ENCODE measurements at places on chromosomes 7 and 10.
A peak's percentile ranks its signal among the peaks of the same experiment; 100 is the strongest.

DNA sequence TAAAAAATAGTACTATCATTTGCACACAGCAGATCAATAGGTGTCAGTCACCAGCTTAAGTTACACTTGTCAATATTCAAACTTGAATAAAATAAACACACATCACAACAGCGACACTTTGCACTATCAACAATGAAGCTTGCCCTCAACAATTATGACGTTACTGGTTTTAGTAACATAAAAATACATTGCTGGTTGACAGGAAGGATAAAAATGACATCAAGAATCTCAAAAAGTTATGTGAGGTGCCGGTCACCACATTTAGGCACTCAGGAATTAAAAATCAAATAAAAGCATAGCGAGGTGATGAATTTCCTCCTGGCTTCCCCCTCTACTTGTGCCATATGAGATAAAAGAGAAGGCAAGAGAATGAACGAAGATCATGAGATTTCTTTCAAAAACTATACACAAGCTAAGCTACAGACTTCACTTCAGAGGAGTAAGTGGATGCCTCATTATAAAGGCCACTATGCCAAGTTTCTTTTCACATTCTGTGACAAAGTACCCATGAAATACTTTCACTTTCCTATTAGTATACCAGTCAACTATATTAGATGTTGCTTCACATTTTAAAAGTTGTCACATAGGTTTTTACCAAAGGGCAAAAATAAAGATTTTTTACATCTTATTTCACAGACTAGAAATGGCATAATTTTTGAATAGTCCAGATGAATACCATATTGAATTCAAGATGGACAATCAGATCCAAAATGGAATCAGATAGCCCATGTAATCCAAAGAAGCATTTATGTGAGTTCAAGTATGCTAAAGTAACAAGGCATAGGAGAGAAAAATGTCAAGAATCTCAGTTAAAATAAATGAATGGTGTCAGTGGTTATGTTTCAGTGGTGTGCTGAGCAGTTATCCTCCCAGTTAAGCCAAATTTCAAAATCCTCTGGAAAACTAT is 3.6 kb downstream of the CCDC71L start:
- peak; percentile 62 for DNase-seq

DNA sequence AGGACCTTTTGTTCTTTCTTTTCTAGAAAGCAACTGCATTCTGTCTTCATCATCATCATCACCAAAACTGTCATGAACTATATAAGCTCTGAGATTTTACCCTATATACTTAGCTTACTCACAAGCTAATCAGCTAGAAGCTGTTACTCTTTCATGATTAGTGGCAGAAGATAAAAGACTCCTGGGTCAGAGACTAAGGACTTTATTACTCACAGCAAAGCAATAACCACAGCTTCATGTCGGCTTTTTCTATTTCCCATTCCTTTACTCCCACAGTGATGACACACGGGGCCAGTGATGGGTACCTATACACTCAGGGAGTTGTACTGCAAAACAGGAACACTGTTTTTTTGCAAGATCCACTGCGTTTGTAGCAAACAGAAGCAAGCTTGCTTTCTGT is 8.4 kb upstream of the C10orf88 start:
- no peak for DNase-seq

DNA sequence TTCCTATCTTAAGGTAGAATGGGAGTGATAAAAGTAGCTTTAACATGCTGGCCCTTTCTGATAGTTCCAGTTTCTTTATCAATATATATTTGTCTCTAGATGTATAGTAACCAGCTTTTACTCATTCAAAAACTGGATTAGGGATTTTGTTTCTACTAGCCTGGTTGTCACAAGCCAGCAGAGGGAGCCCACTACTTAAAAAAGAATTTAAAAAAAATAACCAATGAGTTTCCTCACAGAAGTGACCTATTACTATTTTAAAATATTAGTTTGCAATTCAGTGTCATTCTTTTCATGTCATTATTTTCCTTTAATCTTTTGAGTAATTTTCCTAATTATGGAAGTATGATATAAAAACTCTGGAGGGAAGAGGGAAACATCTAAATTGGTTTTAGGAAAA is 142.1 kb downstream of the PHTF2 start:
- peak; percentile 56 for DNase-seq

GRCh38 chr7:128206017-128206746 is 34.9 kb upstream of the LEP start:
- no peak for DNase-seq

- peak; percentile 54 for DNase-seq
Observed at GRCh38 chr7:38398725-38399321, 125.4 kb upstream of the TARP start.

DNA sequence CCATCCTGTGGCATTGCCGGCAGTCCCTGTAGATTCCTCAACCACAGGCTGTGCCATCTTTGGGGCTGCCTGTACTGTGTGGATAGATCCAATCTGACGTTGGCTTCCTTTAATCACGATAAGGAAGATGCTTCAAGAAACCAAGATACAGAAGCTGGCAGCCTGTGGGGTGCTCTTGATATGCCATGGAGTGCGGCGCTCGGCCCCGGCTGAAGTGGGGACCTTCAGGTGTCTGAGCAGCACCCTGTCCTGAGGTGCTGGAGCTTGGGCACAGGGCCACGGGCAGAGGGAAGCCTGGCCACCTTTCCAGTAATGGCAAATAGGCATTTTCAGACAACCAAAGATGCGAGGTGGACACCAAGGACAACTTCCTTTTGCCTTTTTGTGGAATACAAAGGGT is 139.5 kb downstream of the ACTR3B start:
- DNase-seq = no peak

DNA sequence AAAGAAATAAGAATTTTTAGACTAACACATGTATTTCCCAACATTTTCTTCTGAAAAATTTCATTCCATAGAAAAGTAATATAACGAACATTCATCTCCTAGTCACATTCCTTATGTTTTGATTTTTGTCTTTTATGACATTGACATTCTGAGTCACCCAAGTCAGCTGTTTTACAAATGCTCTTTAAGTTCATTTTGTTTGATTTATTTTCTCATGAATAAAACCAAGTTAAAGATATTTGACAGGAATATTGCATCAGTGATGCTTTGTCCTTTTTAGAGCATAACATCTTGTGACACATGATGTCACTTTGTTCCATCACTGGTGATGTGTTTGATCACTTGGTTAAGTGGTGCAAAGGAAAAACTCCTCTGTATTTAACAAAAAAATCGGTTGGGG is 48.4 kb downstream of the HGF start:
- no peak for DNase-seq

GRCh38 chr10:90526721-90527120 is 331.1 kb downstream of the HTR7 start:
- no peak for DNase-seq

- no peak for DNase-seq
Observed at GRCh38 chr10:70284542-70285475, 1.0 kb upstream of the NPFFR1 start.

- no peak for DNase-seq
Observed at GRCh38 chr10:125024497-125025234, 82.7 kb downstream of the ZRANB1 start.

DNA sequence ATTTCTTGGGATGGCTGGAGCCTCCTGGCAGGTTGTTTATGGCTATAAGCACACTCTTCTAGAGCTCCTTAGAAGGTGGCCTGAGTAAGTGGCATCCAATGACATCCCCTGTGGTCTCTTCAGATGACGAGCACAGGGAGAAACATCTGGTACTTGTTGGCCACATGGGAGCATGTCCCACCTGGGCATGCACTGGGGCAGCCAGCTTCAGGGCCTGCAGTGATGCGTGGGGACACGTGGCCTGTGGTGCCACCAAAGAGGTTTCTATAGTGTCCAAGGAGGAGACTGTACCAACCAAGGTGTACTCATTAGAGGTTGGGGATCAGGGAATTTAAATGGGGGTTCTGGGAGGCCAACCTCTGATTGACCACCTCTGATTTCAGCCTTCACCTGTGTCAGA is 125.5 kb downstream of the TRIL start:
- no peak for DNase-seq

GRCh38 chr7:31707089-31707488 is 20.1 kb downstream of the PPP1R17 start:
- no peak for DNase-seq

DNA sequence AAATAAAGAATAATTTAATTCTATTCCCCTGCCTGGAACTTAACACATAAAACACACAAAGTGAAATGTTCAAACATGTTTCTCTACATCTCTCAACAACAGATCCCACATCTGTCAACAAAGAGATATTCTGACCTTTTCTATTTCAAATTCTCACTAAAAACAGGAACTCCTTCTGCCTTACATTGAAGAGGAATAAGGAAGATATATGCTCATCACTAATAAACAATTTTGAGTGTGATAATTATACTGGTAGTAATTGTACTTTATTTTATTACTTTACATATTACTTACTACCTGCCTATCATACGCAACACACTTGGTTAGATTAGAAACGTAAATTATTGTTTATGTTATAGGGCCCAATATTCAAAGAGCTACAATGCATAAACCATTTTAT is 13.4 kb downstream of the AKR1C2 start:
- DNase-seq = no peak

GRCh38 chr10:21336476-21337170 is 188.9 kb downstream of the SKIDA1 start:
- peak; percentile 78 for DNase-seq

- no peak for DNase-seq
Observed at GRCh38 chr10:117710181-117710798, 167.7 kb downstream of the EMX2 start.

DNA sequence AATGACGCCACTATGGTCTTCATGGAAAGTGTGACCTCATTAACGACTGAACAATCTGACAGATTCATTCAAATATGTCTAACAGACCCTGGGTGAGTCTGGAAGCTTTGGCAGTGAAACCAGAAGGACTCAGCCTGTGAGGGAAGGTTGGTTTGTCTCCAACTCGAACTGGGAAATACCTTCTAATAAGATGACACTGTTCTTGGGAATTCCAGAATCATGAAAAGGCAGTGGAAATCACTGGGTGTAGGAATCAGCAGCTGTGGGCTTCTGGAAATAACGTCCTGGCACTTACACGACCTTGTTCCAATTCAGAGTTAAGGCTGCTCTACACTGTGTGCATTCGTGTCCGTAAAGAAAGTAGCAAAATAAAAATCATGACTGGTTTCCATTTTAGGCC is 75.1 kb downstream of the DGKI start:
- DNase-seq = no peak

DNA sequence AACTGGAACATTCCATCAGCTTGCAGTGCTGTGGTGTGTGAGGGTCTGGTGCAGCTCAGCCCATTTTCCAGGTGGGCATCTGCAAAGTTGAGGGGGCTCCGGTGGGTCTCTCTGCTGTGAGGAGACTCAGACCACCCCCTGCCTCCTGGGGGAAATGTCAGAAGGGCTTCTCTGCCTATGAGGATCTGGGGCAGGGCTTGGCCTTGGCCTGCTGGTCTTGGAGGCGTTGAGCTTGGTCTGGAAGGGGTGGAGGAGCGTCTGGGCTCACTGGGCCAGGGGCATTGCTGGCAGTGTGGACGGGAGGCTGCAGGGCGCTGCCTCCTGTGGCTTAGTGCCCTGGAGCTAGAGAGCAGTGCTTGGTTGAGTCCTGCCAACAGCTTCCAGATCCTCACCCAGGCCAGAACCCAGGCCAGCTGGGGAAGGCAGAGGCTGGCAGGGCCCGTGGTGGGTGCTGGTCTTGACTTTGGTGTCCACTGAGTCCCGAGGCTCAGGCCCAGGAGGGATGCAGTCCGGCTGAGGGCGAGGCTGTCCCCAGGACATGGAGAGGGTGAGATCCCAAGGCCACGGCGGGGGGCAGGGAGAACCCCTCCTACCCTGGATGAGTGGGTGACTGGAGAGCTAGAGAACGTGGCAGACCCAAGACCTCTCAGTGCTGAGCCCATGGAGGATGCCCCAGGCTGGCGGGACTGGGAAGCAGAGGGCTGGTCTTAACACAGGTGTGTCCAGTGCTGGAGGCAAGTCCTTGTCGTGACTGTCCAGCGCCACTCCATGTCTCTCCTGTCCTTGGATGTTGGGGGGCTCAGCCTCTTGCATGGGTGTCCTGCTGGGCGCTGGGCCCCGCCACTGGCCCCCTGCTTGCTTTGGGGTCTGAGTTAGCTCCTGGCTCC is 2.8 kb downstream of the SPRN start:
- DNase-seq = no peak

DNA sequence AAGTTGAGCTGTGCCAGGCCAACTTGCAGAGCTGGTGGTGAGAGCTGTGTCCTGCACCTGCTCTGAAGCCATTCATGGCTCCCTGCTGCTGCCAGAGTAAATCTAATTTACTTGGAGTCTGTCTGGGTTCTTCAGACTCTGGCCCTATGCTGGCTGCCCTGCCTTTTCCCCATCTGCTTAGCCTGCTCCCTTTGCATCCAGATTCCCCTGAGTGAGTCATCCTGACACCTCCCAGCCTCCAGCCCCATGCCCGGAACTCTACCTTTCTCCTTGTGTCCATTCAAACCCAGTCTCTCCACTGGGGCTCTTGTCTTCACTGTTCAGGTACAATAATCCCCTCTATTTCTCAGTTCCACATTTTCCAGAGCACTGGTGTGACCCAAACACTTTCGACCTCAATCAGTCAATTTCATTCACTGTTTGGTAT is 434.4 kb upstream of the ZMIZ1 start:
- DNase-seq = no peak

- DNase-seq = no peak
Observed at GRCh38 chr7:45703911-45704682, 129.9 kb downstream of the ADCY1 start.

GRCh38 chr7:100965723-100966541 is 3.4 kb upstream of the MUC12 start:
- DNase-seq = peak; percentile 66

DNA sequence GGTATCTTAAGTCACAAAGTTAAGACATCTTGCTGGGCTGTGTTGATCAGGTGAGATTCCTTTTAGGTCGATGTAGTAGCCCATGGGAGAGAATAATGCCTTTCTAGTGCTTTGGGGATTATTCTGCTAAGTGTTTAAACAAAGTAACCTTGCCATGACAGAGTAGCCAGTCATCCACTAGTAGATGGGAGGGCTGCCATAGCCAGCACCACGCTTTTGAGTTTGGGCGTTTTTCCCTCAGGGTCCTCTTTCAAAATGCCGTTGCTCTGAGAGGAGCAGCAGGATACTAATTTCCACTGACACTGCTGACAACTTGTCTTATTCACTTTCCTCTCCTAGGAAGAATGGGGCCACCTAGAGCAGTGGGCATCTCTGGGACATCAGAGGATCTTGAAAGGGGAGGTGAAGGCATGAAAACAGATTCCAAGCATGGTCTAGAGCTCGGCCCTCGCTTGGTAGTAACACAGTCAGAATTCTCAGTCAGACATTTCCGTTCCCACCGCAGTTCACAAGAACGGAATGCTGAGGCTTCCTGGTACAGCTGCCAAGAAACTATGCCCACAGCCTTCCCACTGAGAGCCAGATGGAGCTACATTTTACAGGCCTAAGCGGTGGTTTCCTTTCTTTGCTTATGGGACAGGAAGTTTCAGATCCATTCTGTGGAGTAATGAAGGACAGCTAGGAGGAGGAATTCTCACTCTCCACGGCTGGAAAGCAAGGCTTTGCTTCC is 15.3 kb upstream of the RSU1 start:
- peak; percentile 93 for DNase-seq

DNA sequence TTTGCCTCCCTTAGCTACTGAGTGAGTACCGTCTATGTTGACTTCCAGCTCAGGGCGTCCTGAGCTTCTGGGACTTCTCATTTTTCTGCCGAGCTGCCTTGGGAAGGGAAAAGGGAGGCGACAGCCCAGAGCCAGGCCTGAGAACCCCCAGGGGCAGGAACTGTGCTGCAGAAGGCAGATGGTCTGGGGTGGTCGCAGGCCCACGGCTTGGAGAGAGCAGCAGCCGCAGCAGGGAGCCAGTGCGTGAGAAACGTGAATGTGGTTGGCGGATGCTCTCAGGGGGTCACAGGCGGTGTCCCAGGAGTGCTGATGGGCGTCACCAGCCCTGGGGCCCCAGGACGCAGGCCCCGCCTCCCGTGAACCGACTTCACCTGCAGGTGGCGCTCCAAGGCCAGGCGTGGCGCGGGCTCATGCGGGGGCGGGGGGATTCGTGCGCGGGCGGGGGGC is 9.2 kb upstream of the PWWP2B start:
- peak; percentile 72 for DNase-seq
